ENCODE measurements at places on chromosomes 1 and 21.

DNA sequence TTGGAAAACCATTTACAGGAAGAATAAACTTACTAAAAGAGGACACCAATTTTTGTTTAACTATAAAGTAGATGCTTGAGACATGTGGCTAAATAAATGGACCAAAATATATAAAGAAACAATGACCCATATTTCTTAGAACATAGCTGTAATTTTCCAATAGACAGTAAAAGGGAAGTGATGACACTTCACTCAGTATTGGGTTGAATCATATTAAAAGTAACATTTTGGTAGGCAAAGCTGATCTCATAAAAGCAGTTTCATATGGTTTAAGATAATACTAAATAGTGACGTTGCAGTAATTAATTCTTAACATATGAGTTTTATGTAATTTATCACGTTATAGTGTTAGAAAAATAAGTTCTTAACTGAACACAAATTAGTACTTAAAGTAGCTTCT, 308.9 kb upstream of the RUNX1 start:
- no peak for DNase-seq

- DNase-seq: no peak
These were observed at the start of gene RXRG for GRCh38 chr1:165444897-165445370. Gene RXRG, minus strand, starts transcription at chr1:165445126. Its CDS starts 233 bp downstream, at chr1:165444893.

- DNase-seq: no peak
These were observed 157.8 kb downstream of the LHX8 start for GRCh38 chr1:75292013-75292412.

GRCh38 chr1:33654267-33654834, 181.9 kb downstream of the ZSCAN20 start:
- DNase-seq: no peak

DNA sequence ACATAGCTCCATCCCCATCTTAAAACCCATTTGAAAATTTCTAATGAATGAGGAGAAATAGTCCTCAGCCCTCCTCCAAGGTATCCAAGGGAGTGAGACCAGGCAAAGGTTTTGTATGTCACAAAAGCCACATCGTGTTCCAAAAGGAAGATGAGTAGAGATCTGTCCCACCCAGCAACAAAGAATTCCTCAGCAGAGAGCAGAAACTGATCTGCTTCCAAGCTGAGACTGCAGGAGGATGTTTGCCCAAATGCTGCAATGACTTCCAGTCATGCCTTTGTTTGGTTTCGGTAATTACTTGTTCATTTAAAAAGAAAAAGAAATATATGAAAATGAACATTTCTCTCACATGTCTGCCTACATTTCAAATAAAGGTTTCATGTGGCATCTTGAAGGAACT, 186.9 kb downstream of the SETD4 start:
- no peak for DNase-seq

- DNase-seq: no peak
These were observed 7.2 kb downstream of the ARF1 start for GRCh38 chr1:228089519-228090380.

- DNase-seq: peak; percentile 87
These were observed at the start of gene ADIPOR1 for GRCh38 chr1:202957733-202958543. Gene ADIPOR1, minus strand, starts transcription at chr1:202958312. Its CDS starts 7,242 bp downstream, at chr1:202951070.

DNA sequence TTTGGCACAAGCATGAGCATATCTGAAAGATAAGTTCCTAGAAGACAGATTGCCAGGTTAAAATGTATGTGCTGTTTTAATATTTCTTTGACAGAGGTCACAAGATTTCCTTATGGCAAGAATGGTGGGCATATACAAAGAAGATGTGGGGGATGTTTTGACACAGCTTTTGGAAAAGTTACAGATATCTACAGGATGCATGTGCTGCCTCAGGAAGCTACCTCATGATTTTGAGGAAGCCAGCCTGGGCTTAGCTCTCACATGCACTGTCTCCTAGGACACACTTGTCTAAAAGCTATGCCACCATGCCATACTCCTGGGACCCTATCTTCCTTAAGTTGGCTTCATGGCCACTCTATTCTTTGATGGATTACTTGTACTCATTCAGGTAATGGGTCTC, 99.9 kb downstream of the C1orf94 start:
- no peak for DNase-seq

- peak; percentile 70 for DNase-seq
These were observed 6.7 kb downstream of the LMO4 start for GRCh38 chr1:87335175-87335884.

- no peak for DNase-seq
These were observed 88.0 kb downstream of the CD247 start for GRCh38 chr1:167430134-167430848.

DNA sequence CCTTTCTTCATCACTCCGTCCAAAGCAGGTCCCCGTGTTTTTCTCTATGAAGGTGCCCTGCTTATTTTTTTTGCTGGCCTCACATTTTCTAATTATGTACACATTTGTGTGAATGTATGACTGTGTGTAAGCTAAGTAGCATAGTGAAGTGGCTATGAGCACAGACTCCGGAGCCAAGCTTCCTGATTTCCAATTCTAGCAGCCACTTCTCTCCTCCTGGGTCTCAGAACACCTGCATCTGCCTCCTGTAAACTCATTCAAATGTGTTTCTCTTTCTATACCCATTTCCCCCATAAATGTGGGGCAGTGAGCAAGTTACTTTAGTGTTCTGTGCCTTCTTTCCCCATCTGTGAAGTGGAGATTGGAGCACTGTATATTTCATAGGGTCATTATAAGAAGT, 2.1 kb downstream of the SLAMF6 start:
- DNase-seq: no peak

GRCh38 chr1:77399250-77400086, 117.6 kb downstream of the AK5 start:
- peak; percentile 28 for DNase-seq

DNA sequence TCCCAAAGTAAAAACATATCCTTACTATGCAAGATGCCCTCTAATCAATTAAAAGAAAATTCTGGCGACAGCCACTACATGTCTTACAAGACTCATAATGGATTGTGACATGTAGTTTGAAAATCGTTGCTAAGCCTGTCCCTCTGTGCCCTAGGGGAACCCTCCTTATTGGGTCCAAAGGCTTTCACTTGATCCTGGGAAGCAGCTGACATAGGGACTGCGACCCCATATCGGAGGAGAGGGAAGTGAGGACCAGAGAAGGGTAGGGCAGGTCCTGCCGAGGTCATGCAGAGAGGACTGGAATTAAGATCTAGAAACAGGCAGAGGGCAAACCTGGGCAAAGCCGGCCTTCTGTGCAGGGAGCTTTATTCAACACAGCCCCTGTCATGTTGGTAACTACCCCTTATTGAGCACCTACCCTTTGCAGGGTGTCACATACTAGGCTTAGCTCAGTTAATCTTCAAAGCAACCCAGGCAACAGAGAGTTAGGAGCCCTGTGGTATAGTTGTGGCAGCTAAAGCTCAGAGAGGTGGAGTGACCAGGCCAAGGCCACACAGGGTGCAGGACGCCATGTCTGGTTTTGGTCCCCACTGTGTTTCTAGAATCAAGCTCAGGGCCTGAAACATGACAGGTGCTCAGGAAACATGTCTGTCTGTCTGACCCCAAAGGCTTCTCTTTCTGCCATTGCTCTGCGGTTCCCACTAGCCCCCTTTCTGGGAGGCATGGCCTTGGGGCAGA, 18.4 kb upstream of the IFNLR1 start:
- DNase-seq: no peak

- no peak for DNase-seq
These were observed at the start of gene SLC2A5 for GRCh38 chr1:9069326-9070100. Gene SLC2A5, minus strand, starts transcription at chr1:9069635. Its CDS starts 99 bp downstream, at chr1:9069536.

GRCh38 chr1:12358499-12358898, 128.7 kb downstream of the VPS13D start:
- DNase-seq: no peak

DNA sequence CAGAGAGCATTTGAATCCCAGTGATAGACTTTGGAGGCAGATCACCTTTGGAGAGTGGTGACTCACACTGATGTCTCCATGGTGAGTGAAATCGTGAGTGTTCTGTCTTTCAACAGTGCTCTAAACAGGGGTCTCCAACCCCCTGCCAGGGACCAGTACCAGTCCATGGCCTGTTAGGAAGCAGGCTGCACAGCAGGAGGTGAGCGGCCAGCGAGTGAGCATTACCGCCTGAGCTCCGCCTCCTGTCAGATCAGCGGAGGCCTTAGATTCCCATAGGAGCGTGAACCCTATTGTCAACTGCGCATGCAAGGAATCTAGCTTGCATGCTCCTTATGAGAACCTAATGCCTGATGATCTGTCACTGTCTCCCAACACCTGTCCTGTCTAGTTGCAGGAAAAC, 61.8 kb upstream of the B3GALNT2 start:
- DNase-seq: no peak

DNA sequence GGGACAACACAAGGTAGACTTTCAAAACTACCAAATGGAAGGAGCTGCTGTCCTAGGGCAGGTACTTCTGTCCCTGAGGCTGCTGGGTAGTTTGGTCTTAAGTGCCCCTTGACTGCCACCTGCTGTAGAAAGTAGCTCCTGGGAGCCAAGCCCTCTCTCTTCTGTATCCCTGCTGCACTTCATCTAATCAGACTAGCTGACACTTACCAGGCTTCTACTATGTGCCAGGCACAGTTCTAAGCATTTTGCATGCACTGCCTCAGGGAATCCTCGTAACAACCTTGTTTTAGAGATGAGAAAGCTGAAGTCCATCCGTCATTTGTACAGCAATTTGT, 15.9 kb upstream of the SRSF4 start:
- DNase-seq: no peak

GRCh38 chr1:239856924-239857323, 234.8 kb upstream of the FMN2 start:
- DNase-seq: no peak

GRCh38 chr1:150005606-150006005, 4.9 kb downstream of the OTUD7B start:
- DNase-seq: peak; percentile 13

DNA sequence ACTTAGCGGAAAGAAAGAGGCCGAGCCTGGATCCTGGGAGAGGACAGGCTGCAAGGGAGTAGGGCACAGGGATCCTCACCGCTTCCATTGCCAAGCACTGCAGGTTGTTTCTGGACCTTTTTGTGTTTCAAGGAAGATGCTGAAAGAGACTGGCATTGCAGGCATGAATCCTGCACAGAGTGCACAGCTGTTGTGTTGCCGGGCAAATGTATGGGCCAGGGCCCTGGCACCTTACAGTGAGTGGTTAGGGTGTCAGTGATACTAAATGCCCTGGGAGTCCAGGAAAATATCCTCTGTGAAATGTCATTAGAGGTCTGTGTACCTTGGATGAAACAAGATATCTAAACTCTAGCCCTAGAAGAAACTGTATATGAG, 145.5 kb upstream of the FGGY start:
- DNase-seq: no peak

GRCh38 chr1:93350322-93350721, 4.6 kb downstream of the DR1 start:
- DNase-seq: no peak

- no peak for DNase-seq
These were observed 66.6 kb downstream of the PUM1 start for GRCh38 chr1:30998887-30999286.
